ENCODE measurements at places on chromosomes 1 and 21. TPM values are rescaled to one million over a fixed set of nuclear protein-coding genes. Genes with fewer than 3 reads are reported as not detected.

The PRKAB2 gene
- total RNA-seq: 26.5 TPM

The B3GALT2 gene
- total RNA-seq: 0.76 TPM

The NDC1 gene
- 6.0 TPM for total RNA-seq

The CHRM3 gene
- 1.8 TPM for total RNA-seq

The H3-3A gene
- 303 TPM for total RNA-seq

The OVAAL gene
- not detected for total RNA-seq

DNA sequence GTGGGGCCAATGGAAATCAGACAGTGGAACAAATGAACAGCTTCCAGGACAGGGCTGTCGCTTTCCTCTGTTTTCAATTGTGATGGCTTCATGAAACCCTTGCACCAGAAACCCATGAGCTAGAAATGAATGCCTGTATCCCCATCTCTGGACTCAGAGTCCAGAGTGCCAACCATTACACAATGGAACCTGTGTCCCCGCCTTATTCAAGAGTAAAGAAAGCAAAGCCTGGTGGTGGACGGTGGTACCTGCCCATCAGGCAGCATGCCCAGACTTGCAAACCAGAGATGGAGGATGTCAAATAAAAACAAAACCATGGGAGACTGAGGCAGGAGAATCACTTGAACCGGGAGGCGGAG lies 4.4 kb upstream of the CAPN2 start:
- DNase-seq: no peak

GRCh38 chr1:37553598-37553926 lies 531 bp downstream of the SNIP1 start:
- DNase-seq: no peak

DNA sequence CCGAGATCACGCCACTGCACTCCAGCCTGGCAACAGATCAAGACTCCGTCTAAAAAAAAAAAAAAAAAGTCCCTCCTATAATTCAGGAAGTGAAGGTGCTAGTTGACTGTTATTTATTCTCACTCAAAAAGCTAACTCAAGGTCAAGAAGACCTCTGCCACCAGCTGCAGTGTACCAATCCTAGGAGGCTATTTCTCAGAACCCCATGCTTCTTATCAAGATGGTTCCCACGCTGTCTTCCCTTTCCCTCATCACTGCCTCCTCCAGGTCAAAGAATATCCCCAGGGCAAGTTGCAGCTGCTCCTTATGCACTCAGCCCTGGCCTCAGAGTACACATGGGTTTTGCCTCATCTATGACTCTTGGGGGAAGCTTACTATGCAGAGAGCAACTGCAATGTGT lies 53.6 kb downstream of the RERE start:
- DNase-seq: no peak

GRCh38 chr1:208027861-208028260 lies 116.9 kb upstream of the CD34 start:
- DNase-seq: peak; percentile 41

DNA sequence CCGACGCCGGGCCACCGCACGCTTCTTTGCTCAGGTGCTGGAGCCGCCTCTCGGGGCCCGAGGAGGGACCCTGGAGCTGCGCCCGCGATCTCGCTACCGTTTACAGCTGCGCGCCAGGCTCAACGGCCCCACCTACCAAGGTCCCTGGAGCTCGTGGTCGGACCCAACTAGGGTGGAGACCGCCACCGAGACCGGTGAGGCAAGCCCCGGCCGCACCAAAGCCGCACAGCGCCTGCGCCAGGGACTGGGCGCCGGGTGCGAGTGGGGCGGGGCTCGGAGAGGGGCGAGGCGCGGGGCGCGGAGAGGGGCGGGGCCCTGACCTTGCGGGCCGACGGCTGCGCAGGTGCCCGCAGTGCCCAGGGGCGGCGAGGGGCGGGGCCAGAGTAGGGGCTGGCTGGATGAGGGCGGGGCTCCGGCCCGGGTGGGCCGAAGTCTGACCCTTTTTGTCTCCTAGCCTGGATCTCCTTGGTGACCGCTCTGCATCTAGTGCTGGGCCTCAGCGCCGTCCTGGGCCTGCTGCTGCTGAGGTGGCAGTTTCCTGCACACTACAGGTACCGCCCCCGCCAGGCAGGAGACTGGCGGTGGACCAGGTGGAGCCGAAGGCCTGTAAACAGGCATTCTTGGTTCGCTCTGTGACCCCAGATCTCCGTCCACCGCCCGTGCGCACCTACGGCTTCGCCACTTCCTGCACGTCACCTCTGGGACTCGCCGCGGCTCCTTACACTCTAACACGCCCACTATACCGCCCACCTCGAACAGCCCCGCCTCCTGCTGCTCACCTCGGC lies 9.8 kb upstream of the CDC20 start:
- peak; percentile 88 for DNase-seq

GRCh38 chr1:70024272-70024671 lies 181.1 kb downstream of the LRRC40 start:
- no peak for DNase-seq

- DNase-seq: peak; percentile 69
Measured at GRCh38 chr1:19427087-19427781, 58.1 kb downstream of the CAPZB start.

DNA sequence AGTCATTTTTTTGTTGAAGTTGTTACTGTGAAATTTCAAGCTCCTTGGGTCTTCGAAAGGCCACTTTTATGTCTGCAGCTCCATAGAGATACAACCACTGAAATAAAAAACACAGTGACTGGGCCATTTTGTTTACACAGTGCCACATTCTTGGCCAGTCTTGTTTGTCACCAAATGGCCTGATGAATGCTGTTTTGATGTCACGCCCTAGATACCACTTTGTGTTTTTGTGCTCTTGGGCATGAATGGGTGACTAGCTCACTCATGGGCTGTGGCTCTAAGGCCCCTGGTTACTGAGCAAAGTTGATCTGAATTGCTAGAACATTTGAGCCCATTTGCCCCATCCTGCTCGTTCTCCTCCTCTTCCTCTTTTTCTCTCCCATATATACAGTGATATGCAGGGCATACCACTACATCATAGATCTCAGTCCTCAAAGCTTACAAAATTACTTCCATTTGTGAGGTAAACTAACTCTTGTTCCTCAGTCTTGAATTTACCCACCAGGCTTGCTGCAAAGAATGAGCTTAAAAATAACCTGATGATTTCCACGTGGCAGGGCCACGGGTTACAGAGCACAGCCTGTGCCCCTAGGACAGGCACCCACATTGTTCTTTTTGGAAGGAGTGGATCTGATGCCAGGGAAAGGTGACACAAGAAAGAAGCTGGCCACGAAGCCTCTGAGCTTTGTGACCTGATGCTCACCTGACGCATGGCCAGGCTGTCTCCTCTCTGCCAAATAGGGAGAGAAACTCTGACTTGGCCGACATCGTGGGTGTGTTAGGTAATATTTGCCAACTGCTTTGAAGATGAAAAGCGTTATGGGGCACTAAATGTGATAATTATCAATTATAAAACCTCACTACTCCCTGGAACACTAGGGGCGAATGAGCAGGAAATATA lies 92.4 kb downstream of the RUNX1 start:
- no peak for DNase-seq

GRCh38 chr21:33041981-33042380 lies 16.2 kb downstream of the OLIG2 start:
- no peak for DNase-seq

- no peak for DNase-seq
Measured at GRCh38 chr1:98176936-98177335, 256.1 kb upstream of the DPYD start.

GRCh38 chr1:203273869-203274602 lies 31.3 kb upstream of the BTG2 start:
- peak; percentile 92 for DNase-seq

DNA sequence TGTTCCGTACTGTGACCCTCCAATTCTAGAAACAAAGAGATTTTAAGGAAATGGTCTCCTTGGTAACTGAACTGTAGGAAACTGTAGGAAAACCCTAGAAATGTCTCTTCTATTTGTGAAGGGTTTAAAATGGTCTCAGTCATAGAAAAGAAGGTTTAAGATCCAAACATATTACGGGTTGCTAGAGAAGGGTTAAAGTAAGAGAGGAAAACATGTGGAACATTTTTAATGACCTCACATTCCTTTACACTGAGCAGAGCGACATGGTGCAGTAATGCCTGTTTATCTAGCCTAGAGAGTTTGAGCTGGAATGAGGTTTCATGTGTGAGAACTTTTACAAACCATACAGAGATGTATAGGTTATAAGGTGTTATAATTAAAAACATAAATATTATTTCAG lies 36.9 kb upstream of the C1orf105 start:
- DNase-seq: no peak

- DNase-seq: no peak
Measured at GRCh38 chr1:233355841-233356704, 28.5 kb downstream of the MAP3K21 start.

- no peak for DNase-seq
Measured at GRCh38 chr1:151435174-151435573, 24.1 kb downstream of the POGZ start.

DNA sequence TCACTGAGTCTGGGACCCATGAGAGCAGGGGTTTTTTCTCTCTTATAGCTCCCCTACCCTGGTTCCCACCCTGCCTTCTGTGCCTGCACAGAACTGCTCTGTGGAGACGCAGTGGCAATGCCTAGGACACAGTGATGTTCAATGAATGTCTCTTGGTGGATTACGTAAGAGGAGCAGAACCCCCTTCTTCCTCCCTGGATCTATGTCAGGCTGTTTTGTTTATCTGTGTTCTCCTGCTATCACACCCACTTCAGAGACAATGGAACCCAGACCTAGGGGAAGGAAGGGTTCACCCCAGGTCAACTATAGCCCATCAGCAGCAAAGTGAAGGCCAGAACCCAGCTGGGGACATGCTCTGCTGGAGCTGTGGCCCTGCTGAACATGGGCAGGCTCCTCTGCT lies 2.0 kb downstream of the HPCAL4 start:
- DNase-seq: no peak

All from posterior vena cava (tissue), 2 donors.